ENCODE measurements at places on chromosomes 1 and 21.
A peak's percentile ranks its signal among the peaks of the same experiment; 100 is the strongest.

DNA sequence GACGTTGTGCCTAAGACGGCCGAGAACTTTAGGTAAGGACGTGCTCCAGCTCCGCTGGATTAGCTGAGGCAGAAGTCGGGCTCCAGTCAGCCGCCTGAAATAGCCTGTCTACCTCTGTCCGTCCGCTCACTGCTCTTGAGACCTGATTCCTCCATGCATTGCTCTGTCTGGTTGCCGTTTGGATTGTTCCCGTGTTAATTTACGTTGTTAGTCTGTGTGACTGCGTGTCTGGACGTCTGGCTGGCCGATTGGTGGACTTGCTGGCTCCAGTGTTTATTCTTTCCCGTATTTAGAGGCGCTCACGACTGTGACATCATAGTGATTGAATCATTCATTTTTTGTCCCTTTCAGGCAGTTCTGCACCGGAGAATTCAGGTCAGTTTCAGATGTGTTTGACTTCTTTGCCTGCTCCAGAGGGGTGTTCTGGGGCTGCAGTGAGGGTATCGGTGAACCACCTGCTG, 684 bp downstream of the PPIH start:
- peak; percentile 59 for DNase-seq

DNA sequence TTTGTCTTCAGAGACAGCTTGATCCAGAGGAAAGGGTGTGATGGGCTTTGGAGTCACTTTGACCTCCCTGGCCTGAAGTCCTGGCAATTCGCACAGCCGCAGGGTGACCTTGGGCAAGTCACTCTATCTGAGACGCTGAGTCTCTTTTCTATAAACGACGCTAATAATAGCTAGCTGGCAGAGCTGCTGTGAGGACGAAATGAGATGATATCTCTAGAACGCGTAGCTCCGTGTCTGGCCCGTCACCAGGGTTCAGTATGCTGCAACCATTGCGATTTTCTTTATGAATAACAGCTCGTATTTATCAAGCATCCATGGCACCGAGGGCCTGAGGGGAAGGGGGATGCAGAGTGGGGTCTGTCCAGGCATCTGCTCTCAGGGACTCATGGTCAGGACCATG, 58.7 kb downstream of the IGSF21 start:
- no peak for DNase-seq

GRCh38 chr1:40987439-40988276, 8.2 kb downstream of the CTPS1 start:
- DNase-seq, result no peak

DNA sequence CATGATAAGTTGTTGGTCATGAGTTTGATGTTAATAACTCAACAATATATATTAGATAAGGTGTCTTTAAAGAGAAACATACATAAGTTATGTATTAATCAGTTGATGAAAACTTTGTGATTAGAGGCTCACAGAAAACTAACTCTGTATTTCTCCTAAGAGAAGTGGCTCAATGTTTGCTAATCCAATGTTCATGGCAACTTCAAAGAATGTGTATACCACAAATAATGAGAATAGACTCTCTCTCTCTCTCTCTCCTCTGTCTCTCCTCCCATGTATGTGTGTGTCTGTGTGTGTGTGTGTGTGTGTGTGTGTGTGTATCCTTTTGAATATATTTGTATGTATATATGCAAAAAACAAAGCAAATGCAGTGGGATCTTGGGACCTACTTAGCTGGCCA, 1304.9 kb downstream of the MRPL39 start:
- no peak for DNase-seq

GRCh38 chr1:61192663-61193330, 110.4 kb downstream of the NFIA start:
- DNase-seq, result peak; percentile 14

DNA sequence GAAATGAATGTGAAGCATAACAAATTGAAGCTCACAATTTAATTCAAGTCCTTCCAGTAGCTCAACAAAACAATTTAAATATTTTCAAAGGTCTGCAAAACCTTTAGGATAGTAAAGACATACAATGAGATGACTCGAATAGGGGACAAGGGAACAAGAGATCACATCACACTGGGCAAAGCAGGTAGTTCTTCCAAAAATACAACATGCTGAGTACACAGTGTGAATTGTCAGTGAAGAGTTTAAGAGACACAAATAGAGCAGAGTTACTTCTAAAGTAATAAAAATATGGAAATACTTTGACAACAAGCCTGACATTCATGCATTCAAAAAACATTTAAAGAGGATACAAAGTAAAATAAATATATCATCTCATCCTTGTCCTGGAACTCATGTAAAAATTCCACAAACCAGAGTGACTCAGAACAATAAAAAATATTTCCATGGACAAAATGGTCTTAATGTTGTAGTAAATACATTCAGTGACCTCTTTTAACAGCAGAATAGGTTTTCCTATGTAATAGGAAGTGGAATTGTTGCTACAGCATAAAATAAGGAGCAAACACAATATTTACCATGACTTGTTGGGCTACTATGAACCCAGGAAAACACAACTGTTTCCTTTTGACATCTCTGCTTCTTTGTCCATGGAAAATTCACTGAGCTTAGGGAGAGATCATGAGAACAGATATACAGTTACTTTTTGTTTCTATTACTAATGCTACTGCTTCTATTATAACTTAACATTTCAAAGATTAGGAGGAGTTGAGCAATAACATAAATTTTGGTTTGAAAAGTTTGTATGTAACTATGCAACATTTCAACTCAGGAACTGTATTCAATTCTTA, 83.7 kb upstream of the BCL10 start:
- DNase-seq, result no peak

DNA sequence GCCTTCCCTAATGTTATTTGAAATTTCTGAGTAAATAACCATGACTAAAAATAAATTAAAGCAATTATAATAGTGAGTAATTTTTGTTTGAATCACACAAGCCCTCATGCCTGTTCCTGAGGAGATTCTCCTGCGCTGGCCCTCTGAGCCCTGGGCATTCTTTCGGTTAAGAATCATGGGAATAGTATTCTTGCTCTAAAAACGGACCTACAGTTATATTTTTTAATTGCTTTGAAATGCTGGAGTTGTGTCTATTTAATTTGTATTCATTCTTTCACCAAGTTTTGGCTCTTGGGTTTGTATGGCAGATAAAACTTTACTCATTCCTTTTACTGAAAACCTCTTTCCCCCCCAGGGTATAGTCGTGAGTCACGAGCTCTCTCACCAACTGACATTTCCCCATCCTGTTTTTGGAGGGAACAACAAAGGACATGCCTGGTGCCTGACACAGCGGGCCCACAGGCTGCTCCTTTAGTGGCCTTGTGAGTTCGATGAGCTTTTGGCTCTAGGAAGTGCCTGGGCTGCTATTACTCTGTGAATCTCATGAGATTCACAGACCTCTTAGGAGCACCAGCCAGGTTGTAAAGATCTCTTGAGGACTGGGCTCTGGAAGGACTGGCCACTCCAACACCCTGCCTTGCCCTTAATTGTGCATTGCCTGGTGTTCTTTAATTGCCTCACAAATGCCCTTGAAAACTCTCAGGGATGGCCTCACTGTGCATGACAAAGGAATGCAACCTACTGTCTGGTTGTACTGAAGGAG, 58.6 kb downstream of the DDR2 start:
- DNase-seq, result peak; percentile 11

DNA sequence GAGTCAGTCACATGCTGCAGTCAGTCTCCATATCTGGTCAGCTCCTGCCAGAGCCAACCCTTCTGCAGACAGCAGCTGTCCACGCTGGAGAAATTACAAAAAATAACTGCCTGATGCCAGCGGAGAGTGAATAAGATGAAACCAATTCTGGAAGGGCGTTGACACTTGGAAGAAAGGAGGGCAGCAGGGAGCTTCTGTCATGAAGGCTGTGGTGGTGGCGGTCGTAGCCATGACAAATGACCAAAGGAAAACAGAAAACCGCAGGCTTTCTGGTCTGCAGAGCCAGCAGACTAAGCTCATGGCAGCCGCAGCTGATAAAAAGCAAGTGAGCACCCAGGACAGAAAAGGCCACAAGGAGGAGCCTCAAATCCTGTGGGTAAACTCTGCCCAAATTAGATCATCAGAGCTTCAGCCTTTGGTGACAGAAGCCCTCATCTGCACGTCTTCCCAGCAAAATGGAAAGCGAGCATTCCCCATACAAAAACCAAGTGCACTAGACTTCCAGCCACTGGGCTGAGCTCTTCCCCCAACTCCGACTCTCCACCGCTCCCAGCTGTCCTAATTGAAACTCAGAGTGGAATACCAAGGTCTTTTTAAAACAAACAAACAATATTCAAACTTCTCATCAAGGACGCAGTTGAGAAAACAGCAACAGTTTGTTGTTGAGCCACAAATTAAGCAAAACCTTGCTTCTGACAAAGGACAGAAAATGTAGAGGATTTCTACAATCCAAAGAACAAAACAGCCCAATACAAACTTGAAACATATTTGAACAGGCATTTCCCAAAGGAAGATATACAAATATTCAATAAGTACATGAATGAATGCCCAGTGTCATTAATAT, 28.7 kb downstream of the RSPH1 start:
- DNase-seq, result peak; percentile 99

GRCh38 chr1:202888221-202888530, 773 bp downstream of the RABIF start:
- no peak for DNase-seq

- DNase-seq, result no peak
Observed at GRCh38 chr1:240116831-240117769, 25.4 kb downstream of the FMN2 start.
